ENCODE measurements at places on chromosomes 16 and 17. TPM values are rescaled to one million over a fixed set of nuclear protein-coding genes. Genes with fewer than 3 reads are reported as not detected.

ABCC11 gene
- 0.11 TPM for total RNA-seq

KCNJ16 gene
- total RNA-seq = not detected

SLC52A1 gene
- total RNA-seq = 0.37 TPM

FSCN2 gene
- 1.5 TPM for total RNA-seq

NHLRC4 gene
- total RNA-seq = 2.0 TPM

GNG13 gene
- total RNA-seq = not detected

All from uterine smooth muscle cell (primary cell).